ENCODE measurements at places on chromosomes 2 and 18. TPM values are rescaled to one million over a fixed set of nuclear protein-coding genes. Genes with fewer than 3 reads are reported as not detected.

The NOSTRIN gene
- 8.0 TPM for polyA plus RNA-seq

The STARD6 gene
- not detected for polyA plus RNA-seq

The KIAA2012 gene
- polyA plus RNA-seq: 0.33 TPM

The UGT1A8 gene
- not detected for polyA plus RNA-seq

The FER1L5 gene
- polyA plus RNA-seq: 1.1 TPM

The FBXO36 gene
- 2.8 TPM for polyA plus RNA-seq

The AKAIN1 gene
- polyA plus RNA-seq: 0.49 TPM

The UCN gene
- polyA plus RNA-seq: 2.3 TPM

The PLGLB2 gene
- 2.5 TPM for polyA plus RNA-seq

The SERPINB2 gene
- polyA plus RNA-seq: 1.2 TPM

The SMYD5 gene
- polyA plus RNA-seq: 26.2 TPM

The MRO gene
- polyA plus RNA-seq: 0.21 TPM

The CD28 gene
- polyA plus RNA-seq: 5.6 TPM

The DNAH6 gene
- polyA plus RNA-seq: 0.09 TPM

The SPOPL gene
- 8.3 TPM for polyA plus RNA-seq

The MROH2A gene
- polyA plus RNA-seq: not detected

The IL18R1 gene
- 0.40 TPM for polyA plus RNA-seq

The ERFE gene
- polyA plus RNA-seq: 12.3 TPM

The NEU4 gene
- 6.1 TPM for polyA plus RNA-seq

The GPR35 gene
- polyA plus RNA-seq: 0.88 TPM

The LDLRAD4 gene
- polyA plus RNA-seq: 14.4 TPM

The RAD51AP2 gene
- 0.11 TPM for polyA plus RNA-seq

The NEMP2 gene
- 9.2 TPM for polyA plus RNA-seq

The ARL4C gene
- polyA plus RNA-seq: 4.0 TPM

The ACTG2 gene
- 8.1 TPM for polyA plus RNA-seq

The SEPTIN10 gene
- polyA plus RNA-seq: 70.9 TPM

The GTF2A1L gene
- polyA plus RNA-seq: not detected

The SKA1 gene
- 6.6 TPM for polyA plus RNA-seq

The PELI1 gene
- polyA plus RNA-seq: 19.5 TPM

The SPRED2 gene
- polyA plus RNA-seq: 51.3 TPM

The CD207 gene
- 0.07 TPM for polyA plus RNA-seq

The SERPINB13 gene
- not detected for polyA plus RNA-seq

The RIT2 gene
- polyA plus RNA-seq: not detected

The OTOS gene
- not detected for polyA plus RNA-seq

The SLC11A1 gene
- polyA plus RNA-seq: 0.34 TPM

The SOCS6 gene
- polyA plus RNA-seq: 16.5 TPM

The HAUS1 gene
- 28.8 TPM for polyA plus RNA-seq

The CABYR gene
- polyA plus RNA-seq: 2.0 TPM

The LINC00305 gene
- polyA plus RNA-seq: not detected

The CYBRD1 gene
- polyA plus RNA-seq: 76.2 TPM

The RGPD3 gene
- polyA plus RNA-seq: 0.21 TPM

The CXCR4 gene
- 35.4 TPM for polyA plus RNA-seq

The CEBPZOS gene
- 34.4 TPM for polyA plus RNA-seq

The GLS gene
- 61.4 TPM for polyA plus RNA-seq

The SLC9A2 gene
- 0.34 TPM for polyA plus RNA-seq

The CRYGD gene
- polyA plus RNA-seq: not detected

The TTN gene
- 105 TPM for polyA plus RNA-seq

The TNFRSF11A gene
- polyA plus RNA-seq: 3.3 TPM

The DYNC1I2 gene
- polyA plus RNA-seq: 107 TPM

The PRLH gene
- not detected for polyA plus RNA-seq

The PDE1A gene
- 10.0 TPM for polyA plus RNA-seq

The MGAT4A gene
- 4.3 TPM for polyA plus RNA-seq

The LAMA1 gene
- 11.1 TPM for polyA plus RNA-seq

The SAG gene
- 0.12 TPM for polyA plus RNA-seq
